Esophagus mucosa (tissue), 1 donor: ENCODE measurements at places on chromosomes 16 and 17. TPM values are rescaled to one million over a fixed set of nuclear protein-coding genes. Genes with fewer than 3 reads are reported as not detected.

DNA sequence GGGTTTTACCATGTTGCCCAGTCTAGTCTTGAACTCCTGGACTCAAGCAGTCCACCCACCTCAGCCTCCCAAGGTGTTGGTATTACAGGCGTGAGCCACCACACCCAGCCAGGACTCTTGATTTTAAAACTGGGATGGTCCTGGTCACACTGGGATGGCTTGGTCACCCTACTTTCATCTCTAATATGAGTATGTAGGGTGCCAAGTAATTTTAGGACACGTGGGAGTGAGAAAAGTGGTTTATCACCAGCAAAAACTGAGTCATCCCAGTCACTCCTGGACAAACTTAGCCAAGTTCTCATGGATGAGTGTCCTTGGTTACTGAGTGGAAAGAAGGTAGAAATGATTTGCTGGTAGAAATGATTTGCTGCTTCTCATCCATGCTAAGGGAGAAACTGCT is 9.9 kb downstream of the CLEC19A start:
- ATAC-seq = no peak

ZSWIM7 gene
- 6.8 TPM for total RNA-seq

GRCh38 chr17:39729280-39729851 is 966 bp downstream of the MIEN1 start:
- peak; percentile 1 for ATAC-seq

DNA sequence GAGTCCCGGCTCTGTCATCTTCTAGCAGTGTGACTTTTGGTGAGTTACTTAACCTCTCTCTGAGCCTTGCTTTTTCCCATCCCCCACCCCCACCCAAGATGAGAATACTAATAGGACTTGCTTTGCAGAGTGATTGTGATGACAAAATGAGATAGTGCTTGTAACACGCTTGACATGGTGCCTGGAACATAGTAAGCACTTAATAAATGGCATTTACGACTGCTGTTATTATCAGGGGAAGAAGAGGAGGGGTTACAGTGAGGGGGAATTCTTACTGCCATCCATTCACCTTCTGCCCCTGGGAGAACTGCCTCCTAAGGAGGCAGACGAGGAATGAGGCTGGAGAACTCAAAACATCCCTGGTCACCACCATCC is 7.8 kb downstream of the DLX4 start:
- ATAC-seq = no peak

ABCA3 gene
- total RNA-seq = 1.2 TPM

GRCh38 chr17:77098884-77099545 is 41.8 kb upstream of the SEC14L1 start:
- peak; percentile 52 for ATAC-seq

TBC1D3 gene
- not detected for total RNA-seq

KRTAP9-2 gene
- total RNA-seq = not detected

FBXL16 gene
- total RNA-seq = 15.1 TPM

CCR7 gene
- 0.48 TPM for total RNA-seq
